Activated CD4-positive, alpha-beta T cell treated with anti-CD3 and anti-CD28 coated beads for 24 hours (primary cell): ENCODE measurements at places on chromosomes 1 and 21.

- DNase-seq: no peak
Measured at GRCh38 chr1:21775550-21775914, 7.4 kb downstream of the USP48 start.

DNA sequence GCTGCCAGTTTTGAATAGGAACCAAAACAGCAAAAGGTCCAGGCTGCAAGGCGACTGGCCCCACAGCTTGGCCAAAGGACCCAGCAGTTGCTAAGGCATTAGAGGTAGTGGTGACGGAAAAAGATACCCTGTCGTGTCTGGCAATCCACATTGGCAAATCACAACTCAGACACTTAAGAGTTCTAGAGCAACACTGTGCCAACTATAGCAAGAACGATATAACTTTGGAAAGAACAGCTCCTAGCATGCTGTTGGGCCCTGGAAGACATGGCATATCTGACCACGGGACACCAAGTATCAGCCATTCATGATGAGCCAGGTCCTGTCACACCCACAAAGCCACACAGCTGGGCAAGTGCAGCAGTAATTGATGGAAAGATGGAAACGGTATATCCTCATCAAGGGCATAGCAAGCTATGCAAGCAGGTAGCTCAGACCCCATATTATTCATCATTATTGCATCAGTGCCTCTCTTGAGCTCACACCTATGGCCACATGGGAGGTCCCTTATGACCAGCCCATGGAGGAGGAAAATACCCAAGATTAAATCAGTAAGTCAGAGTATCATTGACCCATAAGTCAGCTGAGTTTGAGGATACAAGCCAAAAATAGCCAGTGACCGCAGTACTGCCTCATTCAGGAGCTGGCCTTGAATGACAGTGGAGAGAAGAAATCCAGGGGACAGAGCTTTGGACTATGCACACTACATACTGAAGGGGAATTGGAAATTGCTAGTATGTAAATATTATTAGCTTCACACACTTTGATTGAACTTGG is 221.2 kb downstream of the SETD4 start:
- DNase-seq: no peak

GRCh38 chr21:44767834-44768831 is 33.5 kb downstream of the UBE2G2 start:
- no peak for DNase-seq

DNA sequence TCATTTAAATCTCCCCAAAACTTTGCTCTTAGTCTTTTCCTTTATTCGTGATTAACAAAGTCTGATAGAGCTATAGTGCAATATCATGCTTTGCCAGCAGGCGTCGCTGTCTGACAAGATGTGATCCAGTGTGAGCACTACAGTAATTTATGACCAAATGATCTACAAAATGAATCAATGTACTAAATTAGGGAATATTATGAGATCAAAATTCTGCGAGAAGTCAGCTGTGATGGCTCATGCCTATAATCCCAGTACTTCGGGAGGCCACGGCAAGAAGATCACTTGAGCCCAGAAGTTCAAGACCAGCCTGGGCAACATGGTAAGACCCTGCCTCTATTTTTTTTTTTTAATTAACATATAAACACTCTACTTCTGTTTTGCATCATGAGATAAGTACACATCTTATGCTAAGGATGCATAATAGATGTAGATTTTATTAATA is 3.6 kb upstream of the SPSB1 start:
- peak; percentile 83 for DNase-seq

DNA sequence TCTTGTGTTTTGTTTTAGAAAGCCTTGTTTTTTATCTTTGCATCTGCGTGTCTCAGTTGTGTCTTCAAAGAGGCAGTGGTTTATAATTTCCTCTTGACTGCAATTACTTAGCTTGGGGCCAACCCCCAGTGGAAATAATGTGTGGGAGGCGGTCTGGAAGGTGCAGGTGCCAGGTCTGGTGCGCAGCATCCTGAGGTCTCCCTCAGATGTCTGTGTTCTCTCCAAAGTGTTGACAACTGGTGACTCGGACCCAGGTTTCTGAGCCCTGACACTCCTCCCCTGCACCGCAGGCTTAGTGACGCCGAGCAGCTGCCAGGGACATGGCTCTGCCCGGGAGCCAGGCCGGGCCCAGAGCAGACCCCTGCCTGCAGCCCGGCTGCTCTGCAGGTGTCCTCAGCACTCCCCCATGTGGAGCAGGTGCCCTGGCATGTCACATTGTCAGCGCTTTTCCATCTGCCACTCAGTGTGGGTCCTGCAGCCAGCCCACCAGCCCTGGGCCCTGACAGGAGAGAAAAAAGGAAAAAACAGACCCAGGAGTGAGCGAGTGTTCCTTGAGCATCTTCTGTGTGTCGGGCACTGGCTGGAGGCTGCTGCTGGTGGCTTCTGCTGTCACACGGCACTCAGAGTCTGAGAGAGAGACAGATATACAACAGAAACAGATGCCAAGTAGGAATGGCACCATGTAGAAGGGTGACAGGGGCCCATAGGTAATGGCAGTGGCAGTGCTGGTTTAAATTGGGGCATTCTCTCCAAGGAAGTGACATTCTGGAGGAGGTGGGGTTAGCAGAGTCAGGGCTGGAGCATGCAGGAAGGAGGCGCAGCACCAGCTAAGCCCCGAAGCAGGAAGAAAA is 24.8 kb upstream of the SELENON start:
- DNase-seq: peak; percentile 60

- no peak for DNase-seq
Measured at GRCh38 chr1:212158912-212159796, 123.6 kb downstream of the DTL start.

GRCh38 chr1:193229136-193229535 is 42.7 kb upstream of the B3GALT2 start:
- no peak for DNase-seq

DNA sequence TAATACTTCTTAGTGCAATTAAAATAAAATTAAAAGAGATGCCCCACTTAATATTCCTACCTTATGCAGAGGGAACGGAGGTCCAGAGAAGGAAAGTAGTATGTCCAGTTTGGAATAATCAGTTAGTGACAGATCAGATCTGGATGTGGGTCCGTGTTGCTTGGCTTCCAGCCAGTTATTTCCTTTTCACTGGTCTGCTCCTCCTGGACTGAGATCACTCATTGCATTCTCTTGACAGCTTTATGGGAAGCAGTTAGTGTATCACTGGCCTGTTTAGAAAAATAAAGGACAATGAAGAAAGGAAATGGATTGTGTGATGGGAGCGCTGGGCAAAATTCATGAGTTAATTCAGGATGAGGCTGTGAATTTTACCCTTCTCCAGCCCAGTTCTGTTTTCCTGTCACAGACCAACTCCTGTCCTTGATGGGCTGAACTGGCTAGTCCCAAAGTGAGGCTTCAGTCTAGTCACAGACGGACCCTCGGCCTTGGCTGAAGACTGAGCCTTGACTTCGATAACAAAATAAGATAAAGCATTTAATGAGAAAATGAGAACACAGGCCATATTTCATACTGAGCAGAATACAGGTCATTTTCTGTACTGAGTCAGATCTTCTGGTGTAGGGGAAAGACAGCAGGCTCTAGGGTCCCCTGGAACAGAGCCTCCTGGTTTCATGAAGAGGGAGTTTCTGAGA is 85.2 kb upstream of the TRABD2B start:
- DNase-seq: no peak

DNA sequence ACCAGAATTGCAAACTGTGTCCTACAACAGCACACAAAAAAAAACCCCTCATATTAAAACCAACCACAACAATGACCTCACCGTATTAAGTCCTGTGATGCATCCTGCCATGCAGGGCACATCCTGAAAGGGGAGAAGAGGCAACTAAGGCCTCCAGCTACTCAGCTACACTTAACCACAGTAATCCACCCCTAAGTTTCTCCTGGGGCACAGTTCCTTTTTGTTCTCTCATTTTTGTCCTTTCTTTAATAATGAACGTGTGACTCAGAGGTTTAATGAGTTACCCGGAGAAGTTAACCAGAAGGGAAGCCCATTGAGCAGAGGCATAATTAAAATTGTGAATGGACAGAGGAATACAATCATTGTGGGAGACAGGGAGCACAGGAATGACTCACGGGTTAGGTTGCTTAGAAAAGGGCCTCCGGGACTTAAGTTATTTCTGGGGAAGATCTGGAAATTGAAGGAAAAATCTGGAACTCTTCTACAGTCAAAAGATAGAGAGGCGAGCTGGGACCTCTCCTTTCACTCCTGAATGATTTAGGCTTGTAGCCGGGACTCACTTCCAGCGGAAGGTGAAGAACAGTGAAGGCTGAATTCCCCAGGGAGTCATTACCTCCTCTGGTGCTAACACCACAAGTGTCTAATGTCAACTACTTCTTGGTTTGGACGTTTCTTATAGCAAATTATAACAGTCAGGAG is 36.9 kb upstream of the HIVEP3 start:
- DNase-seq: no peak

GRCh38 chr1:51622455-51622913 is 5.6 kb downstream of the OSBPL9 start:
- DNase-seq: no peak

DNA sequence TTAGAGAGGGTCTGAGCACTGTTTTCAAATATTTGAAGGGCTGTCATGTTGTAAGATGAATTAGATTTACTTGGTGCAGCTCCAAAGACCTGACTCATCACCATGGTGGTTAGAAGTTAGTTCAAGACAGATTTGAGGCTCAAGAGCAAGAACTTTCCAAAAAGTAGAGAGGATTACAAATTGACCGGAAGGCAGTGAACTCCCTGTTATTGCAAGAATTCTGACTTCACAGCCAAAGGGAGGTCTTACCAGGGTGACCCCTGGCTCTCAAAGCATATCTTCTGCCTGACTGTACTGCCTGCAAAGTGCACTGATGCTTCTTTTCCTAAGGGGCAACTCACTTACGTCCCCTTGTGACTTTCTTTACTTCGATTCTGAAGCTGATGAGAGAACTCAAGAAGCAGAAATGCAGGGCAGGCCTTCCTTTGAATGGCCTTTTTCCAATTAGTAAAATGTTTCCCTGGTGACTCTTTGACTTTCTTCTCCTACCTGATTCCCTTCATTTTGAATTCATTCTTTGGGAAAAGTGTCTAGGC is 86.4 kb downstream of the NAV1 start:
- no peak for DNase-seq

DNA sequence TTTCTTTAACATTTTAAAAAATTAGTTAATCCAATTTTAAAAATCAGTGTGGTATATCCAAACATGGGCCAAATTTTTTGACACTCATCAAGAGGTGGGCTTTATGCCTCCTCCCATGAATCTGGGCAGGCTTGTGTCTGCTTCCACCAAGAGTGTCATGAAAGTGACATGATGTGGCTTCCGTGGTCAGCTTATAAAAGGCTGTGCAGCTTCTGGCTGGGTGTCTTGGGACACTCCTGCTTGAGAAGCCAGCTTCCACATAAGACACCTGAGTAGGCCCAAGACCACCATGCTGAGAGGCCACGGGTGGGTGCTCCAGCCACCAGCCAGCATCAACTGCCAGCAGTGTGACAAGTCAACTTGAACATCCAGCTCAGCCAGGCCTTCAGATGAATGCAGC is 74.3 kb upstream of the RUNX3 start:
- DNase-seq: no peak

DNA sequence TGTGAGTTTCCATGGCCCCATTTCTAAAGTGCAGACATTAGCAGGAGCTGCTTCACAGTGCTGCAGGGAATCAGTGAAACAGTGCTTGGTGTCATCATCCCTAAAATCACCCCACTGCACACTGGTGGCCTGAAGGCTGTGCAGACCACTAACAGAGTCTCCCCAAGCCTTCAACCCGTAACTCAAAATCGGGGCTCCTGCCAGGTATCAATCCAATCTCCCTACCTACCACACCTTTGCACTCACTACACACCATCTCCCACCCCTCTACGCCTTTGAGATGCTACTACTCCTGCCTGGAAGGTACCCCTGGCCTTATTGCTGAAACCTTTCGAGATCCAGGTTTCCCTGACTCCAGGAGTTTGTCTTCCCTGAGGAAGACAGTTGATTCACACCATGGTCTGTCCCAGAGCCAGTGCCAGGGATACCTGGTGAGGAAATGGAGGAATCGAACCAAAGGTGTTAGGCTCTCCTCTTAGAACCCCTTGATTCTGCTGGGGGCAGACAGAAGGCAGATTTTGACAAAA is 25.5 kb downstream of the SLC2A1 start:
- DNase-seq: no peak

DNA sequence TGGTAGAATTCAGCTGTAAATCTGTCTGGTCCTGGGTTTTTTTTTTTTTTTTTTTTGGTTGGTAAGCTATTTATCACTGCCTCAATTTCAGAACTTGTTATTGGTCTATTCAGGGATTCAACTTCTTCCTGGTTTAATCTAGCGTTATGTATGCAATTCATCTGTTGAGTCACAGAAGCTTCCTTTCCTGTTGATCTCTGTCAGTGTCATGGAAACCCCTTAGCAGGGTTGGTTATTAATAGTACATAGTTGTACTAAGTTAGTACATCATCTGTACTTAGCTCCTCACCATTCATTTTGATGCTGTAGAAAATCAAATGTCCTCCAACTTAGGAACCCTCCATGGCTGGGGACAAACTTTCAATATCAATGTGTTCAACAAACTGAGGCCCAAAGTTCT is 51.0 kb upstream of the BARHL2 start:
- DNase-seq: no peak

GRCh38 chr1:39154553-39155421 is 49.7 kb upstream of the MACF1 start:
- DNase-seq: no peak

DNA sequence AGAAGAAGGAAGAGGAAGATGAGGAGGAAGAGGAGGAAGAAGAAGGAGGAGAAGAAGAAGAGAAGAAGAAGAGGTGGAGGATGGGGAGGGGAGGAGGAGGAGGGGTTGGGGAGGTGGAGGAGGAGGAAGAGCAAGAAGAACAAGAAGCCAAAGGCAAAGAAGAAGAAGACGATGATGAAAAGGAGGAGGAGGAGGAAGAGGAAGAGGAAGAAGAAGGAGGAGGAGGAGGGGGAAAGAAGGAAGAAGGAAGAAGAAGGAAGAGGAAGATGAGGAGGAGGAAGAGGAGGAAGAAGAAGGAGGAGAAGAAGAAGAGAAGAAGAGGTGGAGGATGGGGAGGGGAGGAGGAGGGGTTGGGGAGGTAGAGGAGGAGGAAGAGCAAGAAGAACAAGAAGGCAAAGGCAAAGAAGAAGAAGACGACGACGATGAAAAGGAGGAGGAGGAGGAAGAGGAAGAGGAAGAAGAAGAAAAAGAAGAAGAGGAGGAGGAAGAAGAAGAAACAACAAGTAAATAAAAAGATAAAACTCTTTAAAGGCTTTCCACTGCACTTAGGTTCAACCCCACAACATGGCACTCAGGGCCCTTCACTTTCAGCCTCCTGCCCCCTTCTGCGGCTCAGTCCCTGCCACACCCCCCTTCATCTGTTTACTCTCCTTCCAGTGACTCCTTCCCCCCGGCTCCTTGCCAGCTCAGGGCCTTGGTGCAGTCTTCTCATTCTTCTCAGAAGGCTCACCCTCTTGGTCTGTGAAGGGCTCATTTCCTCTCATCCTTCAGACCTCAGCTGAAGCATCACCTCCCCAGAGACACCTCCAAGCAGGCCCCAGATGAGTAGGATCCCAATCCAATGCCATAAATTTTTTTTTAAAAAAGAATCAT is 114.0 kb downstream of the KCNN3 start:
- no peak for DNase-seq

- no peak for DNase-seq
Measured at GRCh38 chr21:33916200-33916567, 580 bp upstream of the ATP5PO start.
